Stimulated activated CD4-positive, alpha-beta T cell treated with anti-CD3 and anti-CD28 coated beads, TNF-alpha, amount 100 ng/mL, for 48 hours (primary cell): ENCODE measurements at places on chromosomes 6 and 20.

- no peak for DNase-seq
Observed at GRCh38 chr20:25394996-25395395, 4.4 kb upstream of the ABHD12 start.

GRCh38 chr6:43765776-43766499 is 4.1 kb upstream of the VEGFA start:
- no peak for DNase-seq

DNA sequence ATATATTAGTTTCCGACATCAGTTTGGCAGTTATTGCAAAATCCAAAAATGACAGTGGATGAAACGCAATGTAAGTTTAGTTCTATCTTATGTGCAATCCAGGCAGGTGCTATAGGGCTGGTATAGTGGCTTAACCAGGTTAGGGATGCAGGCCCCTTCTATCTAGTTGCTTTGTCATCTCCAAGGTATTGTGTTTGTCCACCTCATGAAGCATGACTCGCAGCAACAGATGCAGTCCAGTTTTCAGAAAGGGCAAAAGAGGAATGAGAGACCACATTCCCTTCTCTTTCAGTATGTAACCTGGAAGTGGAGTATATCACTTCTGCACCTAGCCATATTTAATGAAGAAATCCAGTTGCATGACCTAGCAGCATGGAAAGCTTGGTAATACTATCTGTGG is 59.7 kb downstream of the PKIB start:
- no peak for DNase-seq

DNA sequence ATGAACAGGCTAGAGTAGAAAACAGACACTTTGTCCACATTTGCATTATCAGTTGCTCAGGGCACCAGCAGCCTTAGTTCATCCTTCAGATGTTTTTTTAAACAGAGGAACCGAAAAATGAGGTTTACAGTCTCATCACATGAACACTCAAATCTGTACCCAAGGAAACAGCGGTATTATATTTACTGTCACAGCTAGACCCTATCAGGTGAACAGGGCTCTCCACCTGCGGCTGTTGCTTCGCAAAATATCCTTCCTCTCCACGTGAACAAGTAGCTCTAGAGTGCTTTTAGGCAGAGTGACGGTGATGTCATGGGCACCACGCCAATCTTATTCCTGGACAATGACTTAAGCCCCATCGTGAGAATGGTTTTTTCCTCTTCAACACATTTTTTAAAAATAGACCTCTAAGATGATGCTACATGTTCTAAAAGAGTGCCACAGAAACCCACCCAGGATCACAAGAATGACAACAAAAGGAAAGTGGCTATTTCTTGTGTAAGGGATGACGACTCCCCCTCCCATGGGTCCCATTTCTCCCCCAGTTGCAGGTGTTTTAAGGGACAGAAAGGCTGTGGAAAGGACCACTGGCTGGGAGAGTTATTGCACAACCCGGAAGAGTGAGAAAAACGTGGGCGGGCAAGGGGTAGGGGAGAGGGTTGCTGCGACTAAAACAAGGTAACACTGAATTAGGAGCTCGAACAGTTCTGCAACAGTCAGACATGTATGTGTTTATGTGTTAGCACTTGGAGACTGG is 77.7 kb downstream of the EFHC1 start:
- no peak for DNase-seq

DNA sequence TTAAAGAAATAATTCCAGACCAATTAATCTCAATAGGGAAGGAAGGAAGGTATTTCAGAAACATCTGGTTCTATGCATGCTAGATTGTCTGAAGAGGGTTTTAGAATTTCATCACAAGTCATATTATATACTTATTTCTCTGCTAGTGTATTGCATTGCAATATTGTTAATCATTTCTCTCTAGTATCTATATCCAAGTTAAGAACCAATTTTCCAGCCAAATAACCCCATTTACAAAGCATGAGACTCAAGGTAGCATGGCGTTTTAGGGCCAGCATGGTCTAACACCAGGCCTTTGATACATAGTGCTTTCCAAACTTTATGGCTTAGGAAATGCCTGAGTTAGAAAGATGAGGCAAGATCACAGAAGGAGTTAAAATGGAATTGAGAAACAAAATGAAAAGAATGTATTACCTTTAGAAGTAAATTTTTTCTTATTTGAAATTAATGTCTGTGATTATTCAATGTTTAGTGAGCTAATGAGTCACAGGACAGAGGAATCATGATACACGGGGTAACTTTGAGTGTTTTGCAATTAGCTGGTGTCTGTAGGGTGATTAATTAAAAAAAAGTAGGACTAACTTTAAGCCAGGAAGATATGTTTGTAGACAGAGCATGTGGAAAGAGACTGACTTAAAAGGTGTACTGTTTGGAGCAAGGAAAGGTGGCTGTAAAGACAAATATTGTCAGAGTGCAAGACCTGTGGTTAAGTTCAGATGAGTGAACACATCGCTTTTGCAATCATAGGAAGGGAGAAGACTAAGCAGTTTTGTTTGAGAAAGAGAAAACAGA is 1006.2 kb upstream of the CITED2 start:
- DNase-seq, result no peak

DNA sequence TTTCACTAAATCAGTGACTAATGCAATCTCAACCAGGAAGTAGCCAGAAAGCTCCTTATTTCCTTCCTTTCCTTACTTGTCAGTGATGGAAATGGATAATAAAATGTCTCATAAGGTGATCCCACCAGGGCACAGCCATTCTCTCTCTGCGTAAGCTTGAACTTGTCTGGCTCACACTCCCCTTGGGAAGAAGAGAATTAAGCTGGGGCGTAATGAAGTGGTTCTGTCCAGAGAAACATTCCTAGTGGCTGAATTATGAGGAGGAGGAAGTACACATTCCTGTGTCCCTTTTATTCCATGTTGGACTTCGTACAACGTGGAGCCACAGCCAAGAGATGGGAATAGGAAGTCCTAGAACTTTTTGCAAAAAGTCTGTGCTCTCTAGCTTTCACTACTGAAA is 93.7 kb downstream of the MTHFD1L start:
- DNase-seq, result no peak

DNA sequence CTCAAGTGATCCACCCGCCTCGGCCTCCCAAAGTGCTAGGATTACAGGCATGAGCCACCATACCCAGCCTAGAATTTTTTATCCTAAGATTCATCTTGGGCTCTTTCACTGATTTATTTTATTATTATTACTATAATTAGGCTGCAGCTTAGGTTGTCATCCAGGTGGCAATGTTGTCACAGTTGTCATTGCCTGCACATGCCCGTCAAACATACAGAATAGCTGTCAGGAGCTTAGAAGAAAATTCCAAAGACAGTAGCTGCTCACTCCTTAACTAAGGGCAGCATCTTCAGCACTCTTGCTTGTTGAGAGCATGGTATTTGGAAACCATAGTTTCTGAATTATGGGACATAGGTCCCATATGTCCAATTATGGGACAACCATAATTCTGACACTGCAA is 334.9 kb upstream of the AGPAT4 start:
- no peak for DNase-seq

GRCh38 chr20:39574061-39574460 is 611.9 kb downstream of the DHX35 start:
- no peak for DNase-seq

DNA sequence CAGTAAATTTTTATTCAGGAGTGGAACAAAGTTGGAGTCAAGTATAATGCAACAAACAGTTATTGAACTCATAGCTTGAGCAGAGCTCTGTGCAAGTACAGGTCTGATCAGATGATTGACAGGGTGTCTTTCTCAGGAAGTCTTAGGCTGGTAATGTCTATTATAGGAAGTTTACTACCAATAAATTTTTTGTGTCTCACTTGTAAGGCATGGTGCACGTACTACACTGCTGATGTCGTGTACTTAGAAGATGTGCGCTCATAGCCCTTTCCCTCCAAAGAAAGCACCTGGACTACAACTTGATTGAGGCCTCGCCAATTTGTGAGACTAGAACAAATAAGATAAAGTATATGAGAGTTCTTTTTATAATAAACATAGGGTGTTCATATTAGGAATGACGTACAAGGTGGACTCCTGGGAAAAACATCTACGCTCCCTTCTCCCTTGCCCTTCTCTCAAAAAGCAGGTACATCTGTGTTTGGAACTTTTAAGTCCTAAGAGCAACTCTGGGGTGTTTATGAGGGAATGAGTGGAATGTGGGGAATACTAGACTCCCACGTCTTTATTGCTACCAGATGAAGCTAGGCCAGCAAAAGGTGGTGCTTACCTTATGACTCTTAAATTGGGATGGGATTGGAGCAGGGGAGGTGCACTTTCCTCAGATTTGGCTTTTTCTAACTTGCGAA is 1.5 kb downstream of the NDUFAF5 start:
- no peak for DNase-seq

GRCh38 chr20:47638851-47639250 is 137.2 kb downstream of the NCOA3 start:
- DNase-seq, result no peak

GRCh38 chr20:57392512-57393271 is 1.5 kb downstream of the RBM38 start:
- DNase-seq, result peak; percentile 53

DNA sequence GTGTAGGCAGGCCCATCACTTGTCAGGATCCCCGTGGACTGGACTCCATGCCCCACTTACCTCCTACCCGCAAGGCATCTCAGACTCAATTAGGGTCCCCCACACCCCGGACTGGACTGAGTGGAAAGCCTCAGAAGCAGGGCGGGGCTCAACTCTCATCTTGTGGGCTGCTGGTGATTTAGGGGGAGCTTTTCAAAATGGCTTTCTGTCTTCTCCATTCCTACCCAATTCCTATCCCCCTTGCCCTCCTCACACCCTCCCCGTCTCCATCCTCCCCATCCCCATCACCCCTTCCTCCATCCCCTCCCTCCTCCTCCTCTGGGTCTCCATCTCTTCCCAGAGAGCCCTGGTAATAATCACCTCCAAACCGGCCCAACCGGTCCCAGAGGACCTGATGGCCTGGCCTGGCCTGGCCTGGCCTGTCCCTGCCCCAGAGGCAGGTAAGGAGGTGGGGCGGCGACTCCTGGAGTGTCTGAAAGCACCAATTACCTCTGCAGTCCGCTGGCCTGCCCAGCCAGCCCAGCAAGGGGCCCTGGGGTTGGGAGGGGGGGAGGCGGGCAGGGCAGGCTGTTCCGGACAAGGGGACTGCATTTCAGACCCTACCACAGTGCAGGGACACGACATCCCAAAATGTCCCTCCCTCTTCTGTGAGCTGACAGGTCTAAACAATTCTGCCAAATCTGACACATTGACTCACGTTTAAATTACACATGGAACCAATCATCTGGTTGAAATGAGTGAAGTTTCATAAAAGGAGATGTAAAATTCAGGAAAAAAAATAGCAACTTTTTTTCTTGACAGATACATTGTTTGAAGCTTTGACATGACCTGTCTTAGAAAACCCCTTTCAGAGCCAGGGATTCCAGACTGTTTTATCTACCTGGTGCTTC is 24.8 kb downstream of the MAFB start:
- no peak for DNase-seq

DNA sequence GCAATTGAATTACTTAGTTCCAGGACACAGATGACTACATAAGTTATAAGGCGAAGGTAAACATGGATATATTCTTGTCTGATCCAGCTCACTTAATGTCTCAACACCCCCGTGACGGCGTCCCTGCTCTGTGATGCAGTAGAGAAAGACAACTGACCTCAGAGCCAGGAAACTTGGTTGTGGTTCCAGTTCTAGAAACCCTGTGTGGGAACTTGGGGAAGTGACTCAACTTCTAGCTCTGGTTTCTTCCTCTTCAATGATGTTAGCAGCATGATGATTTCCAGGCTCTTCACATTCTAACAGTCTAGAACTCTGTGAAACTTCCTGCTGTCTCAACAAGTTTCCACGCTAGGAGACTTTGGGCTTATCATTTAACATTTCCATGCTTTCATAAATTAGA is 18.4 kb downstream of the LAMA4 start:
- DNase-seq, result peak; percentile 63

DNA sequence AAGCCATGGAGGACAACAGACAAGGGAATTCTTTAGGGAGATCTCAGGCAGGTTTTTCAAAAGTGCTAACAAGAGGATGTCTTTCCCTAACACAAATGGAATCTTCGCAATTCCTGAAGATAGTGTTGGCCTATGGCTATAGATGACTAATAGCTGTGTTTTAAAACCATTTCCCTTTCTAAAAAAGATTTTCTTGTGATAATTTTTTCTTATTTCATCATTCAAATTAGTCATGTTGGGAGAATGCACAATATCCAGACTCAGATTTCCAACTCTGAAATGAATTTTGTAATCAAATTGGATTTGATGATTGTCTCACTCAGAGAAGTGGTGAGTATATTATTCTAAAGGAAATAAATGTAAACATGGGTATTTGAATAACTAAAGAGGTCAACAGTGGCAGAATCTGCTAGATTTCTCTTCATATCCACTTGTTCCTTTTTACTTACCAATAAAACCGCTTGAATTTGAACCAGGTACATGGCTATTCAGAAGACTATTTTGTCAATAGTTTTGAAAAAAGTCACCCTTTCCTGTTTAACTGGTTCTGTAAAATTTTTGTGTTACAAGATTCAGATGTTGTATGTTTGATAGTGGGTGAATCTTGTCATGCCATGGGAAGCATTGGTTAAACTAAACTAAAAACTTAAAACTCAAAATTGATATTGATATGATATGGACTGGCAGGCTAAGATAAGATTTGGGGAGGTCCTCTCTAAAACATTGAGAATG is 1223.7 kb upstream of the EYS start:
- no peak for DNase-seq

GRCh38 chr20:61929971-61930666 is 135.6 kb downstream of the TAF4 start:
- no peak for DNase-seq

DNA sequence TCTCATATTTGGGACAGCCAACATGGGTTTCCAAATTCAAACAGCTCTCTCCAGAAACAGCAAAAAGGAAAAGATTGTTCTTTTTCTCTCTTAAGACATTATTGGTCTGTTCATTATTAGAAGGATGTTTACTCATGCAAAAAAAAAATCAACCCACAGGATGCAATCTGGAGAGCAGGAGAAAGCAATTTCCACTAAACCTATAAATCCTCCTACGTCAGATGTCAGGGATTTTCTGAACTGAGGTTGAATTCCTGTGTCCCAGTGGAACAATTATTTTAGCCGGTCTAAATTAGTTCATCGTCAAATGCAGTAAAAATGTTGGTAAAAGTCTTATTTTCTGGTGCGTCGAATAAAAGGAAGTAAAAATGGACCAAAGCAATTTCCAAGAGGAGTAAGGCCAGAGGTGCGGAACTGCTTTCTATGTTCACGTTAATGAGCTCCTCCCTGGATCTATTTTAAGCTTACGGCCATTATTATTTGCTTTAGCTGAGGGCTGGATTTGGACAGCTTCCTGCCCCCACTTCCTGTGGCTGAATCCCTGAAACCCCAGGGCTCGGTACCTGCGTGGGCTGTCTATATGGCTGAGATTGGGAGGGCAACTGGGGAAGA is at the start of gene GABRR1:
TSS of gene GABRR1 (minus strand) at position 60 of the 612 bp plus-strand sequence. CDS start at position 24, 36 bp downstream.
- DNase-seq, result no peak

GRCh38 chr6:124119596-124119995 is 315.9 kb downstream of the NKAIN2 start:
- no peak for DNase-seq

DNA sequence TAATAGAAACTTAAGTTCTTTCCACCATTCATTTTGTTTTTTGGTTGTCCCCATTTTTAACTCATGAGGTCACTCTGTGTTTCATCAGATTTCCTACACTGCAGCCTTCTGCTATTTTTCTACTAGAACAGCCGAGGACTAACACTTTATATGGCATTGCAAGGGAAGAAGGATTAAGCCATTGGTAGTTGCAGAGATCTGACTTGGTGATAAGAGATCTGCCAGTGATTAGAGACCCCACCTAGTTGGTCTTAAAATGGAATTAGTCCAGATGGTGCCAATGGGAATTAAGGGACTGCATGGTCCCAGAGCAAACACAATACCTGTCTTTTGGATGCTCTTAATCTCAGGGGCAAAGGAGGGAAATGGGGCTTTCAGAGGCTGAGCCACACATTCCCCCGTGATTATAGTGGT is 125.5 kb upstream of the TMEM170B start:
- DNase-seq, result no peak
